CD4-positive, alpha-beta T cell treated with Interleukin-17A for 1 hour (primary cell): ENCODE measurements at places on chromosomes 6 and 20.

DNA sequence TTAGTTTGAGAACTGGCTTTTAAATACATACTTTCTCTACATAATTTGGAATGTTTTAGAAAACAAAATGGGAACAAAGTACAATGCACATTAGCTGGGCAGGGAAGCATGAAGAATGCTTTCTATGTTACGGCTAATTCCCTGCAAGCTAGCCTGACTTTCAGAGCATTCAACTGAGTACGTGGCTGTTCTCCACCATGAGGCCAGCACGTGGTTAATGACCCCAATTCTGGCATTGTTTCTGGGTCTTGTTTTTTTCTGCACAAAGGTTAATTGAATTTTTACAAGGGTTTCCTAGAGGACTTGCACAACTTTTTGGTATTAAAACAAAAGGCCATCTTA, 208.6 kb upstream of the AGPAT4 start:
- DNase-seq = no peak

DNA sequence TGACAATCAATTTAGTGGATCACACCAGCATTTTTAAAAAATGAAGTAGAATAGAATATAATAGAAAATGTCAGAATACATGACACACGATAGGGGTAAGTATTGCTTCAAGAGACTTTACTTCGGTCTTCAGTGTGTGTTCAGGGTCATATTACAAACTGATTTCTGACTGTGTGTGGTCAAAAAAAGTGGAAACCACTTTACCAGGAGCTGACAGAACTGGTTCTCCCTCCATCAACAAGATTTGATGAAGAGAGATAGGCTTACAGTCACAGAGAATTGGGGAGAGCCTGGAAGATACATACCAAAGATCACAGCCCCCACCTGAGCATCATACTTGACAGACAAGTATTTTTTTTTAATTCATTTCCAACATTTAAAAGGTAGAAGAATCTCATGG, 21.7 kb downstream of the ARMC2 start:
- no peak for DNase-seq

DNA sequence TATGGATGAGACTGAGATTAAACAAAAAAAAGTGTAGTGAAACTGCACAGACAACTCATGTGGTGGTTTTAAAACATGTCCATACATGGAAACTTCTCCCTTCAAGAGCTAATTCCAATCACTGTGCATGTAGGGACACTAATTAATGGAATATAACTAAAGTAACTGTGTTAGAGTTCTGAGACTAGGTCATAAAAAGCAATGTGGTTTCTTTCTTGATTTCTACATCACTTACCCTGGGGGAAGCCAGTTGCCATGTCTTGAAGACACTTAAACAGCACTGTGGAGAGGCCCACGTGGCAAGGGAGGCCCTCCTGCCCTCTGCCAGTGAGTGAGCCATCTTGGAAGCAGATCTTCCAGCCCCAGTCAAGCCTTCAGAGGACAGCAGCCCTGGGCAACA, 118.2 kb upstream of the DST start:
- no peak for DNase-seq

GRCh38 chr6:107079429-107079828, 35.9 kb downstream of the BEND3 start:
- no peak for DNase-seq

DNA sequence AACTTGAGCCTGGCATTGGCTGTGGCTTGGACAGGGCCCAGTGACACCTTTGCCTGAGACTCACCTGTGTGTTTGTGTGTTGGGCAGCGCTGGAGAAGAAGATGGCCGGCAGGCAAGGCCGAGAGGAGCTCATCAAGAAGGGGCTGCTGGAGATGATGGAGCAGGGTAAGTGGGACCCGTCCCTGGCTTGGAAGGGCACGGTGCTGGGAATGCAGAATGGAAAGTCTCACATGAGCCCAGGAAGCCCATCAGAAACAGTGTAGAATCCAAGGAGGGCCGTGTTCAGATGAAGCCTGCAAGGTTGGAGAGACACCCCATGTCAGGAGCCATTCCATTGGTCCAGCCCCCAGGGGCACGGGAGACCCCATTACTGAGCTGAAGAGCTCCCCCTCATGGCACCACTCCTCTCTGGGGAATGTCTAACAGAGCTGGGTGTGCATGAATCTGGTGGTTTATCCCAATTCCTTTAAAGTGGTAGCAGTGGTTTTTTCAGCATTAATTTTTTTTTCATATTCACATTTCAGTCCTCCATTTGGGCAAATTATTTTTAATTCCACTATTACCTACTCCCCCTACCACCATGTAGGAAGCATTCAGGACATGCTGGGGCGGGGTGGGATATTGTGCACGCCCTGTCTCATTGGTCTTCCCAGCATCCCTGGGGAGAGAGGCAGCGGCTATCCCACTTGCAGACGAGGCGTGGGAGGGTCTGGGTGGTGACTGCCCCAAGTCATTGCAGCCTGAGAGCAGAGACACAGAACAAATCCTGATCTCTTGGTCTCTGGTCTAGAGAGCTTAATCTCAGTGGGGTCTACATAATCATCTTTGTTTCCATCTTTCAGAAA, 143.6 kb downstream of the PHACTR3 start:
- no peak for DNase-seq

- DNase-seq = no peak
These were observed 272.1 kb upstream of the SGK1 start for GRCh38 chr6:134590004-134590403.

DNA sequence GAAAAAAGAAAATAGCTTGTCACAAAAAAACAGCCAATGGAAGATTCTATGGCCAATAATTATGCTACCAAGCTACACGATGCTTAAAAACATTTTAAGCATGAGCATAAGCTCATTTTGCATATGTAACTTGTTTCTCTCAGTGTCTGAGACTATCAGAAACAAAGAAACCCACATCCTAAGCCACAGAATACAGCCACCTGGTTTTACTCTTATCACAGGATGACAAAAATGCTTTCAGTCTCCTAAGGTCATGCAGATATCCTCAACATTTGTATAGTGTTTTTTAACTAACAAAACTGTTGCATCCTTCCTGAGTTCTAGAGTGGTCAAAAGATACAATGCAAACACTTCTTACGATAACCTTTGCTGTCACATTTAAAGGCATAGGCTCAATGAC, 172.1 kb upstream of the RUNX2 start:
- DNase-seq = peak; percentile 56

DNA sequence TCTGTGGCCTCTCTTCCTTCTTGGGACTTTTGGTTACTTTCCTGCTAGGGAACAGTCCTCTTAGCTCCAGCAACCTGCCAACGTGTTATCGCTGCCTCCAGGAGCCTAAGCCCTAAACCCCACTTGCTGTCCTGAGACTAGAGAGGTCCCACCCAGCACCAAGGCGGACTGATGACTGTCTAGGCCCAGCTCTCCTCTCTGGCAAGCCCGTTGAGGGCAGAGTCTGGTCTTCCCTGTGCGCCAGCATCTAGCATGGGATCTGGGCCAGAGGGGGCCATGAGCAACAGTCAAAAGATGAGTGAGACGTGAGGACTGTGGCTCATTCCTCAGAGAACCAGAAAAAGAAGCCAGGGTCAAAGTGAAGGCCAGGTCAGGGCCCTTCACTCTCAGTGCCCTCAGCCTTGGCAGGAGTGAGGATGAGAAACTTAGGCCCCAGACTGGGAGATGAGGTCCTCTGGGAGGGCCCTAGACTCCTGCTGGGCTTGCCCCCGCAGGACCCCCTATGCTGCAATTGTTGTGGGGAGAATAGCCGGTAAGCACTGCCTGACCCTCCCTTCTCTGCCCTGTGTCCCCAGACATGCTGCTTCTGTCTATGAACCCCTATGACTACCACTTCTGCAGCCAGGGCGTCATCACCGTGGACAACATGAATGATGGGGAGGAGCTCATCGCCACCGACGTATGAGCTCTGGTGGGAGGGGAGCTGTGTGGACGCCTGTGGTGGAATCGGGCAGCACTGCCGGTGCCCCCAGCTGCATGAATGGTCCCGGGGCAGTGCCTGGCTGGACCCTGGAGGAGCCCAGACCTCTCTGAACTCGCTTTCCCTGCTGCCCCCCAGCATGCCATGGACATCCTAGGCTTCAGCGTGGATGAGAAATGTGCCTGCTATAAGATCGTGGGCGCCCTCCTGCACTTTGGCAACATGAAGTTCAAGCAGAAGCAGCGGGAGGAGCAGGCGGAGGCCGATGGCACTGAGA, 30.9 kb downstream of the MYH7B start:
- no peak for DNase-seq

DNA sequence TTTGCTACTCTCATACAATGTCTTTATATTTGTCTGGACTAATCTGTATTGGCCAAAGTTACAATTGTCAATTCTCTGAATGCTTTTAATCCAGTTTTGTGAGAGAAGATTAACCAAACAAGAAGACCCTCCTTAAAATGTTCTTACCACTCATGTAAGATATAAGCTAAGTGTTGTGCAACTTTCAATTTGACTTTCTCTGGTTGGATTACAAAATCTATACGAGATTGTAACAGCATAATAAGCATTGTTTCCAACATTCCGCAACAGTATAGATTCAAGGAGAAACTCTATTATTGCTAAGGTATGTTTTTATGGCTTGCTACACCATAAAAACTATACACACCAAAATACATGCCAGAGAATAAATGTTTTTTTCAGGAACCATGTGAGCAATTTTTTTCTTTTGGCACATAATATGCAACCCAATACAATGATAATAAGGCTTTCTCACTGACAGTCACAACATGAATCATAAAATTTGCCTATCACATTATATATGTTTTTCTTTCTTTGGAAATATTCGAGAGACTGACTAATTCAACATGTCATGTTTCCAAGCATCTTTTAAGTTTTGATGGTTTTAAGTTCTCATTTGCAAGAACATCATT, 12.2 kb upstream of the TRPC4AP start:
- DNase-seq = no peak

- DNase-seq = no peak
These were observed 34.3 kb downstream of the UBD start for GRCh38 chr6:29525311-29525639.

GRCh38 chr6:27295301-27296079, 16.6 kb downstream of the POM121L2 start:
- DNase-seq = no peak

GRCh38 chr6:112145080-112145573, 57.7 kb downstream of the FAM229B start:
- no peak for DNase-seq

- DNase-seq = no peak
These were observed 1.2 kb upstream of the SYS1 start for GRCh38 chr20:45361793-45362192.

GRCh38 chr20:33130568-33131061, 37.3 kb upstream of the BPIFA2 start:
- DNase-seq = no peak

DNA sequence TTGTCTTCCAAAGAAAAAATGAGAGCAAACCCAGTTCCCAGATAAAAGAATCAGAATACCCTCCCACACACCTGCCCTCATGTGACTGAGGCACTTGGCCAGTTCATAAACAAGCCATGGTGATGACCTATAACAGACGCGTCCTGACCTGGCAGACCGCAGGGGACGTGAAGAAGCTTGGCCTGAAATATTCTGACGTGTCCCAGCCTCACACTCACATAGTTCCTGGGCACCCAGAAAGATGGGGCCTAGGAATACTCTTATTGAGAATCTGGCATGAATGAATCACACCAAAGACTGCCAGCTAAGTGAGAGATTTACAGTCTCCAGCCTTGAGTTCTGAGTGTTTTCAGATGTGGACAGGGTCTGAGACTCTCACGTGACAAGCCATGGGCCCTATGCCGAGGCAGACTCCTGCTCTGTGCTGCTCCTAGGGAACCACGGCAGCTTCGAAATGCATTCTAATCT, 17.2 kb upstream of the MAP3K4 start:
- no peak for DNase-seq

- no peak for DNase-seq
These were observed 53.4 kb upstream of the OLIG3 start for GRCh38 chr6:137547601-137548000.

GRCh38 chr6:21382821-21383449, 210.6 kb upstream of the SOX4 start:
- DNase-seq = no peak

GRCh38 chr20:58707770-58708169, 15.2 kb downstream of the NPEPL1 start:
- DNase-seq = no peak

DNA sequence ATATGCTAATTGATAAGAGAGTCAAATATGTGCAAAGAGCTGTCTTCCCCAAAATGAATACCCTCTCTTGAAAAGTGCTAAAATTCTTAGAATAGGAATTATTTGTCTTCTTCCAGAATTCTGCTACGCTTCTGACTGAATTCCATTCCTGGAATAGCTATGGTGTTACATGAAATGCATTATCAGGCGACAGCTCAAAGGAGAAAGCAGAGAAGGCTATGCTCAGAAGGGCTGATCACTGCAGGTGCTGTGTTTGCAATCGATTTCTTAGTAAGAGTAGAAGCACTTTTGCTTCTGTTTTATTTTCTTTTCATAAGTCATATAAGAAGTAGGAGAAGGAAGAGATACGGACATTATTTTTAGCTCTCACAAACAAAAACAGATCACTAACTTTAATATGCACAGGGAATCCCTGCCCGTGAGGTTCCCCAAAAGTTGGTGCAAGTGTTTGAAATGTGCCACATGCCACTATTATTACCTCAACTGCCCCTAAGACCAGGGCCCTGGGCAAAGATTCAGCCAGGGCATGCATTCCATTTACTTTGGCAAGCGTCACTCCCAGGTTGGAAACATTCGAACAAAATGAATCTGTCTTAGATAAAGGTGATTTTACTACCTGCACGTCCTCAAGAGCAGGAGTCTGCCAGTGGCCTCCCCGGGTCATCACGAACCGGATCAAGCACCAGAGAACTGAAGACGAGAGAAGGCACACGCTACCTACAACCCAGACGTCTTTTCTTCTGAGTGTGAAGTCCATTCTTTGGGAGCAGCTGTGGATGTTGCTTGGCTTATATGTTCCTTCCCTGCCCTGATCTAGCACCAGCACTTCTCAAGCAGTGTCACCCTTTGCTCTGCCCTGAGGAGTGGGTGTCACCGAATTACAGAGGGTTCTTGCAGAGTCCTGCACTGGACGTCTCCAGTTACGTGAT, 7.2 kb downstream of the MYLK4 start:
- DNase-seq = no peak

DNA sequence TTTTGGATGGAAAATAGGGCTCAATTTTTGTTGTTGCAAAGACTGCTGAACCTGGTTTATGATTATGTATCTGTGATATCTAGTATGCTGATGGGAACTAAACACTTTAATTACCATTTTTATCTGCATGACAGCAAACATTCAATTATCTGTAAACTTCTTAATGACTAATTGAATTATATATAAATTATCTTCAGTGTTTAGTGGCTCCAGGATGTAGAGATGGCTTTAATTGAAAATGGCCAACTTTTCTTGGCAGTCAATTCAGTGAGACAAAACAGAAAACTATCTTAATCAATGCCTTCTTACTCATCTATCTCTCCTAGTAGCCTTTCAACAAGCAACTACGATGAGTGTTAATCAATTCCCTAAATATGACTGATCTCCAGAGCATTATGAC, 591.3 kb downstream of the HACE1 start:
- no peak for DNase-seq

DNA sequence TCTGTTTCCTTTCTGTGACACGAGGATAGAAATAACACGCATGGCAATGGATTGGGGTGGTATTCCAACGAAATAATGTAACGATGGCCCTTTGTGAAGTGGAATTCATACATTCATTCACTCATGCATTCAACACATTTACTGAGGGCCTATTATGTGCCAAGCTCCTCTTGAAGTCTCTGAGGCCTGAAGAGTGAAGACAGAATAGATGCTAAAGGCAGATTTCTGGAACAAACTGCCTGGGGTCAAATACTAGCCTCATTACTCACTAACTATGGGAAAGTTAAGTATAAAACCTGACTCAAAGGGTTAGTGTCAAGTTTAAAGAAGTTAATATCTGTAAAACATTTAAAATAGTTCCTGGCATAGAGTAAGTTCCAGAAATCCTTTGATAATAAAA, 279.6 kb upstream of the SULF2 start:
- no peak for DNase-seq

- DNase-seq = peak; percentile 68
These were observed 25.3 kb upstream of the SLCO4A1 start for GRCh38 chr20:62616728-62617621.
